ENCODE measurements at places on chromosomes 12 and 14.

- DNase-seq: no peak
Observed at GRCh38 chr12:4148418-4149056, 125.0 kb upstream of the CCND2 start.

- DNase-seq: no peak
Observed at GRCh38 chr12:61098031-61098580, 1162.1 kb upstream of the USP15 start.

- no peak for DNase-seq
Observed at GRCh38 chr12:20044351-20044750, 324.0 kb upstream of the PDE3A start.

DNA sequence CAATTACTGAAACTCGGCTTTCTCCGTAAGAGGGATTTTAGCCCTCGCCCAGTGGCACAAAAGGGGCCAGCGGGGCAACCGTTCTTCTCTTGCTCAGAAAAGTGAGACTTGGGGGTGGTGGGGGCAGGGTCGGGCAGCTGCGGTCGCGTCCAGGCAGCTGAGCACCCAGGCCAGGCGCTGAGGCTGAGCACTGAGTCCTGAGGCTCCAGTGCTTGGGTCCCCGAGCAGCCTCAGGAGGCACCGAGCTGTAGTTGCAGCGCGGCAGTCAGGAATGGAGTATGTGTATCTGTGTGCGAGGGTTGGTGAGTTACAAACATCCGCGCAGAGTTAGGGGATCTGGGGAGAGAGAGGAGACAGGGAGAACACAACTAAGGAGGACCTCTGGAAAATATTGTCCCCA is 4.1 kb upstream of the HOXC6 start:
- no peak for DNase-seq

GRCh38 chr12:112514926-112515642 is 96.3 kb downstream of the PTPN11 start:
- no peak for DNase-seq

DNA sequence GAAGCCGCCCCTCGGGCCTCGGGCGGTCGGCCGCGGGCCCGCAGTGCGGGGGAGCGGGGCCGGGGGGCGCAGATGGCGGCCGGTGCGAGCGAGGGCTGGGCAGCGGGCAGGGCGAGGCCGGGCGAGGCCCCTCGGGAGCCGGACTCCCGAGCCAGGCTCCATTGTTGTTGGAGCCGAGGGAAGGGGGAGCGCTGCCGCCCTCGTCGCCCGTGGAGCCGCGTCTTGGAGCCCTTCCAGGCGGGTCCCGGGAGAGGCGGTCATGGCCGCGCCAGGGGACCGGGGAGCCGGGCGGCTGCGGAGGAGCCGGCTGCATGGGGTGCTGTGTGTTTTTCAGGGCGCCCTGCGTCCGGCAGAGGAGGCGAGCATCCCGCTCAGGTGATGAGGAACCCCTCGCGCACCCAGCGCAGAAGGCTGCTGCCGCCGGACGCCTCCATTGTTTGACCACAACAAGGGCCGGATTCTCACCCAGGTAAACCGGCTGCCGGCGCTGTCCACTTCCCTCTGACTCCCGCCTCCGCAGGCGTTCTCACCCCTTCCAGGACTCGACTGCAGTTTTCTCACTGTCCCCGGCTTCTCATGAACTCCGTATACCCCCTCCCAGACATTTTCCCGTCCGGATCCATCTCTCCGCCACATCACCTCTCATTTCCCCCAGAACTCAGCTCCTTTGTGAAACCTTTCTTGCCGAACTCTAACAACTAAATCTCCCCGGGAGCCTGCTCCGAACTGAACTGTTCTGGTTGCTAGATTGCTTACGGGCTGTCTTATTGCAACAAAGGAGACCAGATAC is 732 bp downstream of the ZNF664 start:
- peak; percentile 38 for DNase-seq

DNA sequence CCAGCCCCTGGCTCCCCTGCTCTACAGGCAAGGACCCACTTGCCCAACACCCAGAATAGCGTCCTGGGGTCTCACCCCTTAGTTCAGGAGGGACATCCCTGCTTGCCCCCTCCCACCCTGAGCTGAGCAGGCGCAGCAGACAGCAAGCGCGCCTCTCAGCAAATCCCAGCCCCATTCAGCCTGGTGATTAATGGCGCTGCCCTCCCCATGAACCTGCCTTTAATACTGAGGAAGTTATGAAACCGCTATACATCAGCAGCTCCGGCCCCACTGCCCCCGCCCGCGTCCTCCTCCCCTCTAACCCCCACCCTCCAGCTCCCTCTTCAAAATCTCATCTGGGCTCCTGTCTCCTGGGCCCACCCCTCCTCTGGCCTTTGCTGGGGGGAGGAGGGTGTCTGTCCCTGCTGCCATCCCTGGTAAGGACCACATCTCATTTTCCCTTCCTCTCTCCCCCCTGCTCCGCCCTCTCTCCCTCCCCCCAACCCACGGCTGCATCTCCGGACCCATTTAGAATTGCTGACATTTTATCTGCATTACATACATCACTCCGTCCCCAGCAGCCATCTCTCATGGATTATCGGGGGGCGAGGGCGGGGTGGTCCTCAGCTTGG is 7.1 kb upstream of the SMUG1 start:
- no peak for DNase-seq

DNA sequence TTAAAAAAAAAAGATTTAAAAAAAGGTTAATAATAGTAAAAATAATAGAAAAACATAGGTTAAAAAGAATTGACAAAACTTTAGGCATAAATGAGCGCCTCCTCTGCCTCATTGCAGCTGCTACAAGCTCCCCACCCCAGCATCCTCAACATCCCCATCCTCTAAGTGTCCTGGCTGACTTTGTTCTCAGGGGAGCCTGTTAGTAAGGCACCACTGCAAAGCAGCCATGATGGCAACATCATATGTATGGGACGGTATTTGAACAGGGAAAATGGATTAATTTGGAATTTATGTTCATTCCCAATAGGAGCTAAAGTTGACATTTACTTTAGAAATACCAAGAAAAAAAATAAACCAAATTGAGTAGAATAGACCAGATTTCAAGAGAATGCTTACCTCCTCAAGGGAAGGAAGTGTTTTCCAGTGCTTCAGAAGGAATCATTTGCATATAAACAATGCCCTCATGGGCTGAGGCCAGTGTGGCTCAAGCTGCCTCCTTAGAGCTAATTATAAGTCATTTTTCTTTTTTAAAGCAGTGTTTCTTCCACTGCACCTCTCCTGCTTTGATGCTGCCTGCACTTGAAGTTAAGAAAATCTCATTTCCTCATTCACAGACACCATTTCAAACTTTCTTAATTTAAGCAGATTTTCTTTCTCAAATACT is 59.6 kb downstream of the DACT1 start:
- no peak for DNase-seq

DNA sequence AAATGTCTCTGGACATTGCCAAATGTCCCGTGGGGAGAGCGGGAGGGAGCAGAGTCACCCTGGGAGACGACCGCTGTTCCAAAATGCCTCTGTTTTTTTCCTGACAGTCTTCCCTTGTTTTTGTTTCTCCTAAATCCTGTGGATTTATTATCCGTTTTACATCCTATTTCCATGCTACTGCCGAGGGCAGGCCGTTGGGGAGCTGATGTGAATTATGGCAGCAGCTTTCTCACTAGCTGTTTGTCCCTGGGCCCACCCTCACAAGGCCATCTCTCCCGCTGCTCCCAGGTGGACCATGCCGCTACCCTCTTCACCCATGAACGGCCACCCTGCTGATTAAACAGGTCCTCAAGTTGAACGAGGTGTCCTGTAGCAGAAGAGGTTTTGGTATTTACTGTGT is 55.2 kb downstream of the FBXL14 start:
- no peak for DNase-seq

GRCh38 chr12:93536111-93536765 is 36.2 kb upstream of the SOCS2 start:
- no peak for DNase-seq

DNA sequence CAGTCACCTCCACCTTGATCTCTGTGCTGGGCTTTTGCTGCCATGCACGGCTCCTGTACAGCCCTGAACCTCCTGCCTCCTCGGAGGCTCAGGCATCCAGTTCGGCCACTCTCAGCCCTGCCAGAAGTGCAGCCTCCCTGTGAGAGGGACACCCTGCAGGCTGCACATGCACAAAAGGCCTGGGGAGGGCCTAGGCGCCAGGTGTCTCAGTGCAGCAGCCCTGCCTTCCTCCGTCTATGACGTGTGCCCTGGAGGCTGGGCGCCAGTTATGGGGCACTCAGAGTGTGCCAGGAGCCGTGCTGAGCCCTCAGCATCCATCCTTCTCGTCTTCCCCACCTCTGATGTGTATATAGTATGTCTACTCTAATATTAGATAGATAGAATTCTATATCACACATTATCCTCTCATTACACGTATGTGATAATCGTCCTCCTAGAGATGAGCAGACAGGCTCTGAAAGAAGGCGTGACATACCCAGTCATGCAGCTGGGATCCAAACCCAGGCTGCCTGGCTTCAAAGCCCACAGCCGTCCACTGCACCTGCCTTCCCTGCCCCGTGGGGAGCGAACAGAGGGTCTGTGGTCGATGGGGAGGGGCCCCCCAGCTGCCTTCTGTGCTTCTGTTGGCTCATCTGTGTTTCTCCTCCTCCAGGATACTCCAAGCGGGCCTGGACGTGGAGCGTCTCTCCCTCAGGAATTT is 101.1 kb downstream of the B4GALNT3 start:
- no peak for DNase-seq

DNA sequence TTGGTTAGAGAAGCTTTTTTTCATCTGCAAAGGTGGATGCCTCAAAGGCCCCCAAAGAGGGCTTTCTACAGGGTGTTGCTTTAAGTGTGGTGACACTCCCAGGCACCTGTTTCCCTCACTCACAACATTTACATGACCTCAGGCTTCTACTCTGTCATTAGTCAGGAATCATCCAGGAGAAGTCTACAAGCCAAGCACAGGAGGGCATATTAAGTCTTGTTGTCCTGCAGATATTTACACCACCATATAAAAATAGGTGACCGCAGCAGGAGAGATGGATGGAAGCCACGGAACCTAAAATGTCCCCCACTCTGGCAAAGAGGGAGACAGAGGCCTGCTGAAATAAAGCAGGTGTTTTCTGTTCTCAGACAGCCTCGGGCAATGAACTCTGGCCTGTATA is 7.5 kb upstream of the DPF3 start:
- DNase-seq: no peak

- DNase-seq: no peak
Observed at GRCh38 chr12:30243426-30243825, 452.2 kb downstream of the IPO8 start.

Measured in CD4-positive, alpha-beta T cell (primary cell).